Fibroblast of lung (primary cell): ENCODE measurements at places on chromosomes 12 and 14.

- no peak for DNase-seq
Measured at GRCh38 chr12:44889926-44890325, 13.8 kb upstream of the NELL2 start.

DNA sequence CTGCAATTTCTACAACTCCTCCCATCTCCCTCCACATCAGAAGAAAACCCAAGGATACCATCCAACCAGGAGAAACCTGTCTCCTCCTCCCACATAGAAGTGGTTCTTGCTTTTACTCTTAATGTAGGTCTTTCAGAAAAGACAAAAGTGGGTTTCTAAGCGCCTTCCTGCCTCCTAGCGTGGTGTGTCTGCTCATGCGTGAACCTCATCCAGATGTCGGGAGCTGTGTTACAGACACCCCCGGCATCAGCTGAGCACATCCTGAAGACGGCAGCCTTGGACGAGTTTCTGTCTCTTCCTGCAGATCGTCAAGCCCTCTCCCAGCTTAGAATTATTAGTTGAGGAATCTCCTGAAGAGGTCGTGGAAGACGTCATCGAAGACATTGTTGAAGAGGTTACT, 9.5 kb downstream of the LRRC43 start:
- DNase-seq: no peak

- peak; percentile 48 for DNase-seq
Measured at GRCh38 chr12:103877934-103878510, 37.0 kb upstream of the NT5DC3 start.

- peak; percentile 88 for DNase-seq
Measured at GRCh38 chr12:72330301-72330700, 58.1 kb downstream of the TRHDE start.

DNA sequence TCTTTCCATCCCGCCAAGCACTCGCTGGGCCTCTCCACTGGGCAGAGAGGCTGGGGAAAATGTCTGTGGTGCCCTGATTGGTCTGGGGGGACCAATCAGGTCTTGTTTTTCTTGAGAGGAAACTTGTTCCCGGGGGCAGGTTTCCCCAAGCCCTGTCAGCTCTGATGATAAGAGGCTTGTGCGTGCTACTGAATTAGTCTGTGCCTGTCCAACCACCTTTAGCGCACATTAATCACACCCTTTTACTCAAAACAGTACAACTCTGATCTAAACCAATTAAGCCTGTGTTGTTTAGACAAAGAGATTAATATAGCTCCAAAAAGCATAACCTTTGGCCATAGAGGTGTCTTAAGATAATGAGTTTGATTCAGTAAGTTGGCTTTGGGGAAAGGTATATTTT, 580.4 kb downstream of the VRK1 start:
- DNase-seq: no peak

GRCh38 chr12:96241431-96241830, 47.3 kb downstream of the ELK3 start:
- DNase-seq: no peak

DNA sequence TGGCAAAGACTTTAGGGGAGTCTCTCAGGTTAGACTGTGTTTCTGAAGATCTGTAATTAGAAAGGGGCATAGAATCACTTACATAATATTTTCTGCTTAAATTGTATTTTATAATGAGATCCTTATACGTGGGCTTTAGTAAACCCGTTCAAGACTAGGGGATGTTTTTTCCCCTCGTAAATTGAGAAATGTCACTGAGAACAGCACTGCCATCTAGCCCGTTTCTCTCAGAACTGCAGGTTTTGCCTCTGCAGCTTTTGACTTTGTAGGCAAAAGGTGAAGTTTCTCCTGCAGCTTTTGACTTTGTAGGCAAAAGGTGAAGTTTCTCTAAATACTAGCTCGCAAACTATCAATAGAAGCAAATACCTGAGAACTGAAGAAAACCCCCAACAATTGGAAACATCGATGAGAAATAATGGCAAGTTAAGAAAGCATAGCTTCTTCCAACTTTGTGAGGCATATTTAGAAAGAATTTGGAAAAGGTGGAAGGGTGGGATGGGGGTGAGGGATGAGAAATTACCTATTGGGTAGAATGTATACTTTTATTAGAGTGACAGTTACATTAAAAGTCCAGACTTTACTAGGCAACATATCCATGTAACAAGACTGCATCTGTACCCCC, 9.9 kb upstream of the ASPG start:
- DNase-seq: no peak

GRCh38 chr14:69643430-69644200, 32.2 kb downstream of the SUSD6 start:
- DNase-seq: no peak

DNA sequence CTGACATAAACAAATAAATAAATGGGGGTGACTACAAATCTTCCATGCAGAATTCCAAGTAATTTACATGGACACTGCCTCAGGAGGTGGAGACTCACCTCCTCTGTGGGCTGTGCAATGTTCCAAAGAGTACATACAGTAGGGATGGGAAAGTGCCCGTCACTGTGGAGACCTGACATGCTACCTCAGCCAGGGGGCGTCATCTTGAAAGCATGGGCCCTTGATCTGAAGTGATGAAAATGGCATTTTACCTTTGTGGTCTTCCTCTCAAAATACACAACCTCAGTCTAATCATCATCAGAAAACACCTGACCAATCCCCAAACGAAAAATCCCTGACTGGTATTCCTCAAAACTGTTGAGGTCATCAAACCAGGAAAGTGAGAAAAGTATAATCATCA, 48.4 kb downstream of the ANAPC7 start:
- DNase-seq: peak; percentile 21

DNA sequence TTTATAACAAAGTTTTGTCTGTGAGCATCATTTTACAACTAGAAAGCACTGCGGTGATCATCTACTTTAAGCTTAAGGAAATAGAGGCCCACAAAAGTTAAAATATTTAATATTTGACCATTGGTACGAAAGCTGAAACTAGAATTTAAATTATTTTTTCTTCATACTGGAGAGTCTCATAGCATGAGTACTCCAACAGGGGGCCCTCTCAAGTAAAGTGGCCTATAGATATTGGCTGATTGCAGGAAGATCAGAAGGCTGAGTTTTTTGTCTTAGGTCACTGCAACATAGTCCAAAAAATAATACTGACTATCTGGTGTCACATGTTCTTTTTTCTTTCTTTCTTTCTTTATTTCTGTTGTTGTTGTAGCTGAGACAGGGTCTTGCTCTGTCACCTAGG, 75.3 kb upstream of the ZDHHC17 start:
- DNase-seq: no peak

GRCh38 chr12:54355104-54355815, 9.0 kb downstream of the GPR84 start:
- no peak for DNase-seq

GRCh38 chr14:93086441-93087055, 29.2 kb downstream of the ITPK1 start:
- DNase-seq: no peak
